Nephron progenitor cell (in vitro differentiated cells): ENCODE measurements at places on chromosomes 11 and 22.

DNA sequence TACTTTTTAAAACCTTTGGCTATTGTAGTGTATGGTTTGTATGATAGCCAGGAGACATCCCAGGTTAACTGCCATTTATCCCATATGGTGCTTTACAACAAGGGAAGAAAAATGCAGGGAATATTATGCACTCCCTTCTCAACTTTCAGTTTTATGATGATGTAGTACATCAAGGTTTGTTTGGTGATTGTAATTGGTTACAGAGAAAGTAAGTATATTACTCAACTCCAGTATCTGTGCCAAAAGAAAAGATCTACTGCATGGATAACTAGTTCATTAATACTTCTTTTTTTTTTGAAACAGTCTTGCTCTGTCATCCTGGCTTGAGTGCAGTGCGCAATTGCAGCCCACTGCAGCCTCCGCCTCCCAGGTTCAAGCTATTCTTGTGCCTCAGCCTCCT lies 65.3 kb downstream of the BCL2L13 start:
- DNase-seq: no peak

DNA sequence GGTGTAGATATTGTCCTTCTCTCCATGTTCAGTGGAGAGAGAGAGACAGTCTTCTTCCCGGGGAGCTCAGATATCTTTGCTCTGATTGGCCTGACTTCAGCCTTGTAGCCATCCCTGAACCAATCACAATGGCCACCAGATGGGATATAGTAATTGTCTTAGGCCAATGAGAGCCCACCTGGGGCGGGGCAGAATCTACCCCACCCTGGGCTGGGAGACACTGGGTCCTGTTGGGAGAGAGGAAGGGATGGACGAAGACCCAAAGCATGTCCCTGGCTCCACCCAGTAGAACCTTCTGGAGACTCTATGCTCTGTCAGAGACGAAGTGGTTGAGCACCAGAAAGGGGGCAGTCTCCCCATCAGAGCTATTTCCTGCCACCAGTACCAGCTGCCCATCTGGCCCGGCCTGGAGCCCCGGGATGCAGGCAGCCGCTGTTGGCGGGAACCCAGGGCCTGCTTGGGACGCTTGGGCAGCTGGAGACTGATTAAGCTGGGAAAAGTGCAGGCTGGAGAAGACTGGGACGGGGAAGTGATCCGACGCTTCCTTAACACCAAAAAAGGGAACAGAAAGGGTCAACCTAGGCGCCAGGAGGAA lies 31.6 kb upstream of the CBX7 start:
- no peak for DNase-seq

DNA sequence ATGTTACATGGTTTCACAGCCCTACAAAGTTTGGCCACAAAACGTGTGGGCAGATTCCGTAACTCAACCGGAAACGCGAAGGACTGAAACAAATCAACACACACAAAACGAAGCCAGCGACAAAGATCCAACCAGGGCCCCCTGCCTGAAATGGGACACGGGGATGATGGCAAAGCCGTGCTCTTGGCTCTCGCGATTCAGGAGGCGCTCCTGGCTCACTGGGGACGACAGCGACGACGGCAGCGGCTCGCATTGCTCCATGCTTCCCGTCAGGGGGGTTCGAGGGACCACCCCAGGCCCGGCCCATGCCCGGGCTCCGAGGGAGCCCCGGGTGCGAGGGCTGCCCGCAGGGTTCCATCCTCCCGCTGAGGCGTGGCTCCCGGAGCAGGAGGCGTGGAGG lies 4786.8 kb upstream of the OR11H1 start:
- no peak for DNase-seq

DNA sequence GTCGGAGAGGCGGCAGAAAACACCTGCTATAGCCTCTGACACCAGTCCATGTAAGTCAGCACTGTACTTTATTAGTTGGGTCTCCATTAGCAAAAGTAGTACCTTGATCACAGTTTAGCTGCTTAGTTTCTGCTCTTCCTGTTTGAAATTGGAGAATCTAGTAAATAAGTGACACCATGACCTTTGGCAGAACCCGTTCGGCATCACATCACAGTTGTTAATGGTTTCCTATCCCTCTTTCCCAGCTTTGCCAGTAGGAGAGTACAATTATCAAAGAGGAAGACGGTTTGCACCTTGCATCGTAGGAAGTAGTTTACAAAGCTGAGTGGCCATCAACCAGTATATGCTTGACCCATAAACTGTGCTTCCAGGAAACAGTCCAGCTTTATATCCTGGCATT lies 101.8 kb downstream of the TRIM44 start:
- DNase-seq: no peak

GRCh38 chr11:72670041-72670440 lies 4.2 kb downstream of the PDE2A start:
- no peak for DNase-seq

GRCh38 chr22:38298312-38299005 lies 18.8 kb downstream of the CSNK1E start:
- peak; percentile 23 for DNase-seq

GRCh38 chr11:75547617-75548058 lies 14.4 kb upstream of the SERPINH1 start:
- peak; percentile 83 for DNase-seq

GRCh38 chr11:111357150-111358037 lies 21.7 kb downstream of the POU2AF1 start:
- DNase-seq: no peak

GRCh38 chr11:106077609-106078455 lies at the start of gene AASDHPPT:
Gene AASDHPPT, plus strand, starts transcription at chr11:106077662. Its CDS starts 49 bp downstream, at chr11:106077711.
- peak; percentile 68 for DNase-seq

- no peak for DNase-seq
Measured at GRCh38 chr22:44242946-44243724, 62.4 kb downstream of the PARVG start.

- DNase-seq: peak; percentile 43
Measured at GRCh38 chr22:28027453-28028448, 108.7 kb upstream of the PITPNB start.

- no peak for DNase-seq
Measured at GRCh38 chr22:48179571-48180546, 1417.4 kb downstream of the TBC1D22A start.

- no peak for DNase-seq
Measured at GRCh38 chr11:8342821-8343681, 79.4 kb upstream of the LMO1 start.

DNA sequence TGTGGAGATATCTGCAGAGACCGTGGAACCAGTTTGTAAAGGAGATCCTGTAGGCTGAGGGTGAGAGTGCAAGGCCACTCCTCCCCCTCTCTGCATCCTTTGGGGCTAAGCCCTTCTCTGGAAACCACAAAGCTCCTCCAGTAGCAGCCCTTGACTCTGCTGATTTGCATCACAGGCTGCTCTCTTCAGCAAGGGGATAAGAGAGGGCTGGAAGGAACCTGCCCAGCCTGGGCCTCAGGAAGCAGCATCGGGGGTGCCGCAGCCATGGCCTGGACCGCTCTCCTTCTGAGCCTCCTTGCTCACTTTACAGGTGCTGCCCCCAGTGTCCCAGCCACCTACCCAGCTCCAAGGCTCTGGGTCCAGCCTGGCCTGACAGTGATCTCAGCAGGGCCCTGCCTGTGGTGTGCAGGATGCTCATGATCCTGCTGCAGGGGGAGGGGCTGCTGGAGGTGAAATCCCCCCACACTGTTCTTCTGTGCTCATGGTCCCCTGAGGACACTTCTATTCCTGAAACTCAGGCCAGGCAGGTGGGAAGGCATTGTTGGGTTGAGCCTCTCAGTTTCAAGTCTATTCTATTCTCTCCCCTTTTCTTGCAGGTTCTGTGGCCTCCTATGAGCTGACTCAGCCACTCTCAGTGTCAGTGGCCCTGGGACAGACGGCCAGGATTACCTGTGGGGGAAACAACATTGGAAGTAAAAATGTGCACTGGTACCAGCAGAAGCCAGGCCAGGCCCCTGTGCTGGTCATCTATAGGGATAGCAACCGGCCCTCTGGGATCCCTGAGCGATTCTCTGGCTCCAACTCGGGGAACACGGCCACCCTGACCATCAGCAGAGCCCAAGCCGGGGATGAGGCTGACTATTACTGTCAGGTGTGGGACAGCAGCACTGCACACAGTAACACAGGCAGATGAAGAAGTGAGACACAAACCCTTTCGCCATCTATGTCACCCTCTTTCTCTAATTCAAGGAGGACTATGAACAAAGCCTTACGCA lies 68.5 kb upstream of the IGLL5 start:
- DNase-seq: no peak

DNA sequence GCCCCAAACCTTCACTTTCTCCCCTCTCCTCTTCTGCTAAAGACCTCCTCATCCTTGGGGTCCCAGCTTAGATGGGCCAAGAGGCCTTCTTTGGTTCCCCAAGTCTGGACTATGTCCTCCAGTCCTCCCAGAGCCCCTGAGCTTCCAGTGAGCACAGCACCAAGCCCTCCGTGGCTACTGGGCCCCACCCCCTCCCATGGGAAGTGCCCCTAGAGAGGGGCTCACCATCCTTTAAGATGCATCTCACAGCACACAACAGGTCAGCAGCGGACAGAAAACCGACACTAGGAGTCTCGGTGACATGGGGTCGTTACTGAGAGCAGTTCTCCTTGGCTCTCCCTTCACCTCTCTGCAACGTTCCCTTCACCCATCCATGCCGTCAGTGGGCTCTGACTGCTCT lies 2.7 kb downstream of the LRRC32 start:
- no peak for DNase-seq

GRCh38 chr11:16758382-16759024 lies 20.1 kb downstream of the C11orf58 start:
- DNase-seq: no peak

GRCh38 chr11:73139476-73140198 lies 2.5 kb downstream of the FCHSD2 start:
- DNase-seq: no peak

DNA sequence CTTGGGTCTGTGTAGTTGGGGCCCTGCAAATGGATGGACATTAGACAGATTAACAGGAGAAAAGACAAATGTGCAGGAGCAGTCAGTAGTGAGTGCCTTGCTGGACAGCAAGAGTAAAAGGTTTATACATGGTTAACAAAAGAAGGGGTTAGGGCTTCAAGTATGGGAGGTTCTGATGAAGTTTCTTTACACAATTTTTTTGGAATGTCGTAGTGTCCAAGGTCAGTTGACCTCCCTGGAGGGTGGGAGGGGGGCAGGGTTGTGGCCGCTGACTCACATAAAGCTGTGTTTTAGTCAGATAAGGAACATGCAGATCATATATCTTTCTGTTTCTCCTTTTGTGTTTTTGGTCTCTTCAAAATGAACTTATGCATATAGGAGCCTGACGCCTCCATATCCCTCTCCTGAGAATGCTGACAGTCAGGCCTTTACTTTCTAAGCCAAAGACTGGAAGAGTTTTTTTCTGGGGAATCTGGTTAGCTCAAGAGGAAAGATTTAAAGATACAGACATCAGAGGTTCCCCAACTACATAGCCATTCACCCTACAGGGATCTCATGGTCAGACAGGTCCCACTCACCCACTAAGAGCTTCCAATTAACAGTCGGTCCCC lies 134.3 kb downstream of the NECTIN1 start:
- no peak for DNase-seq

DNA sequence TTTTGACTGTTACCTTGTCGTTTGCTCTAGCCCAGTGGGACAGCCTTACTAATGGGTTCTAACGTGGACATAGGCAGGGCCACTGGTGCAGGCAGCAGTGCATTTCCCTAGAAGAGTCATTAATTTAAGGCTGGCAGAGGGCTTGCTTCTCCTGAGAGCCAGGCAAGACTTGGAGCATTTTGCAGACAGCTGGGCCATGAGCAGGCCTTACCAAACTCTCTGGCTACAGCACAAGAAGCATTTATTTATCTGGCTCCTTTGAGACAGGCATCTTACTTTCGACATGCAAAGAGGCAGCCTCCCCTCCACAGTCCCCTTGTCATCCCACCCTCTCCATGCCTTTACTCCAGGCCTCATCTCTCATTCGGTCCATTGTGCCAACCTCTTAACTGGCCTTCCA lies 139.9 kb downstream of the CSNK2A3 start:
- no peak for DNase-seq

DNA sequence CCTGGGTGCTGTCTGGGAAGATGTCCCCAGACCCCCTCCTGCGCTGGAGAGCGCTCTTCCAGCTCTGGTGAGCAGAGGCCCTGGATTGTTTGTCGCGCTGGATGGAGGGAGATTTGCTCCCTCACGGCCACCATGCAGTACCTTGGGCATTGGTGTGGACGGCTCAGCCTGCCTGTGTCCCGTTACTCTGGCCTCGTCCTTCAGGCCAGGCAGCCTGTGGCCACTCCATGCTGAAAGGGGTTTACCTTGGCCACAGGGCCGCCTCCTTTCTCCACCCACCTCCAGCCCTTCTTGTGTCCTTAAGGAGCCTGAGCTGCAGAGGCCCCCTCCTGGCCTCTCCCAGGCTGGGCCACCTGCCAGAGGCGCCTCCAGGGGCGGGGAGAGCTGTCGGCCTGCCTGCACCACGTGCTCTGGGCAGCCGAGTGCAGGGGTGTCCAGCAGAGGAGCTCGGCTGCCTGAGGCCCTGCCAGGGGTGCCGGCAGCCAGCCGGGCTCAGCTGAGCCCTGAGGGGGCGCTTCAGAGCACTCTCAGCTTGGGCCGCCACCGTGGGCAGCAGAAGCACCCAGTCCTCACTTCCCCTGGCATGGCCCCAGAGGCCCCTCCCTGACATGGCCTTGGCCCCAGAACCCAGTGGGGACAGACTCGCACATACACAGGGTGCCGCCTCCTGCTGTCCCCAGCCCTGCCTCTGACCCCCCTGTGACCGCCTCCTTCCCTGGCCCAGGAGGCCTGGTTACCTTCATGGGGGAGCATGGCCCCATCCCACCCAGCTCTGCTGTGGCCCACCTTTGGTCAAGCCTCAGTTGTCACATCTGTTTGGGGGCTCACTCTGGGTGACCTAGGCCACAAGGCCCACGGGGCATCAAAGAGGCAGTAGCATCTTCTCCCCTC lies 3.4 kb downstream of the CCND1 start:
- DNase-seq: no peak

- DNase-seq: no peak
Measured at GRCh38 chr11:69530278-69531070, 49.0 kb downstream of the LINC01488 start.

DNA sequence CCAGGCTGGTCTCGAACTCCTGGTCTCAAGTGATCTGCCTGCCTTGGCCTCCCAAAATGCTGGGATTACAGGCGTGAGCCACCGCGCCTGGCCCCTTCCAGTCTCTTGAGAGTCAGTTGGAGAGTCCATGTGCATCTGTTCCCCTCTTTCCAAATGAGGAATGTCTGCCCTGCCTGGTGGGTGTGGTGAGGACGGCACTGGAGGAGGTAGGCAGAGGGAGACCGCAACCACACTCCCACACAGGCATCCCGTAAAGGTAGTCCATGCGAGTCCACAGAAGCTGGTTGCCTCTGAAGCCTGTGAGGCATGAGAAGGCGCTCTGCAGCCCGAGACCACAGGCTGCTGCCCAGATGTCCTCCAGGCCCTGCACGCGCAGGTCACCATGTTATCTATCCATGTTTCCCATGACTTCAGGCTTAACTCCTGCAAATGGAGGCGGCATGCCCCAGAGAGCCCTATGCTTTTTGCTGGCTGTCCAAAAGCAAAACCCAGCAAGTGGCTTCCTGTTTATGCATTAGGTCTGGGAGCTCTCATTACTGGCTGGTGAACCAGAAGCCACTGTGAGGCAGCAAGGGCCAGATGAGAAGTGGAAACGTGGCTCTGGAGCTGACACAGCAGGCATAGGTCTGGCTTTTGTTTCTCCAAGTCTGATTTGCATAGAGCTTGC lies 43.4 kb downstream of the GRIK4 start:
- DNase-seq: no peak

GRCh38 chr11:8937159-8937558 lies 4.4 kb upstream of the C11orf16 start:
- no peak for DNase-seq
